IMR-90 (cell line): ENCODE measurements at places on chromosomes 4 and X. TPM values are rescaled to one million over a fixed set of nuclear protein-coding genes. Genes with fewer than 3 reads are reported as not detected.

The S100G gene
- not detected in 2 replicates for total RNA-seq

The TRIM2 gene
- total RNA-seq = 52.2 and 64.2 TPM in 2 replicates

The DCLK2 gene
- 10.8 and 11.3 TPM in 2 replicates for total RNA-seq

The SSX4 gene
- total RNA-seq = not detected in 2 replicates

The DCAF8L2 gene
- not detected in 2 replicates for total RNA-seq

The TMPRSS11F gene
- total RNA-seq = not detected in 2 replicates
